ENCODE measurements at places on chromosomes 5 and 9.

GRCh38 chr5:143889986-143890385, 78.0 kb downstream of the HMHB1 start:
- DNase-seq, result no peak

DNA sequence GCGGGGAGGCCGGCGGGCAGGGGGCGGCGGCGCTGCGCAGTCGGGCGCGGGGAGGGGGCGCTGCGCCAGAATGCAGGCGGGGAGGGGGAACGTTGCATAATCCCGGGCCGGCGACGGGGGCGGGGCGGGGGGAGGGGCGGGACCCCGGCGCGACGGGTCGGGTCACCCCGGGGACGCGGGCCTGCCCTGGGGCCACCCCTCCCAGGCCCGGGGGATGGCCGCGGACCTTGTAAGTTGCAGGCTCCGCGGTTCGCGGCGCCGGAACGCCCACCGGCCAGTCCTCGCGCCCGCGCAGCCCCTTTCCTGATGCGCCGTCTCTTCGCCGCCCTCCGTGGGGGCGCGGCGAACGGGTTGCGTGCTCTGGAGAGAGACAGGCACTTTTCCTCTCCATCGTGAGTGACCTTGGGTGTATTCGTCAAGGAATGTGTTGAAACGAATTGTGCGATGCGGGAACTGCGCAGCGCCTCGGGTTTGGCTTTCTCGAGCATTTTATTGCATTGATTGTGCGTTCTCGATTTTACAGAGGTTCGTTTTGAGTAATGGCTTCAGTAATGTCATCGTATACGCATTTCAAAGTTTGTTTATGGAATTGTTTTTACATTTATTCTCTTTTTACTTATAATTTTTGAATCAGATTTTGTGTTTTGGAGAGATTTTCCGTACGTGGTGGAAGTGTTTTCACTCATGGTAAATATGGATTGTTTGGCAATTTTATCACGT, 802 bp downstream of the SPIN1 start:
- DNase-seq, result peak; percentile 23

- DNase-seq, result no peak
Measured at GRCh38 chr5:65482736-65483545, 1.2 kb upstream of the ADAMTS6 start.

DNA sequence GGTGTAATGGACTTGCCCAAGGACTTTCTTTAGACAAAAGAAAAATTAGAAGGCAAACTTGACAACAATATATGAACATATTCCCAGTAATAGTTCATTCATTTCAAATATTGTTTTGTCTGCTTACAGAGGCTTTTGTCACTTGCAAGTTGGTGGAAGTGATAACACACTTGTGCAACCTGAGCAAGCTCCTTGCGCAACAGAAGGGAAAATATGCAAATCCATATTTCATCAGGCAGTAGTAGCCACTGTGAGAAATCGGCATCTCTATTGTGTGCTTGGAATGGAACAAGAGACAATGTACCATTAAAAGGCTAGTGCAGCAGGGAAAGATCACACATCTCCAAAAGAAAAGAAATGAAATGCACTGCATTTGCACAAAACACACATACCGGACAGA, 125.3 kb upstream of the RASEF start:
- no peak for DNase-seq

DNA sequence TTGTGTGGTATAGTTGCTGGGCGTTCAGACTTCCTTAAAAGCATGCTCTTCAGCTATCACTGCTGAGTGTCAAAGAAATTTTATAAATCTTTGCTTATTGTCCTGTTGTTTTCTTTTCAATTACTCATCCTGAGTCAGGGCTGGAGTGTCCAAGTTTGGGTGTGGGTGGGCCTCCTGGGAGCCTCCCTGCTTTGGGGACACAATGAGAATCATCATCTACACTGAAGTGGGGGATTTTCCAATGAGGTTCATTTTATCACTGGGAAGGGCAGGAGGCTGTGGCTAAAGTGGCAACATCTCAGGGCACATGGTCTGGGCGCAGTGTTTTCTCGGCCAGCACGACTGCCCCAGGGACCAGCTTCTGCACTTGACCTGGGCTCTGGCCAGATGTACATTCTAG, 19.5 kb downstream of the GFPT2 start:
- DNase-seq, result no peak

GRCh38 chr9:101380295-101380694, 4.5 kb downstream of the BAAT start:
- no peak for DNase-seq

DNA sequence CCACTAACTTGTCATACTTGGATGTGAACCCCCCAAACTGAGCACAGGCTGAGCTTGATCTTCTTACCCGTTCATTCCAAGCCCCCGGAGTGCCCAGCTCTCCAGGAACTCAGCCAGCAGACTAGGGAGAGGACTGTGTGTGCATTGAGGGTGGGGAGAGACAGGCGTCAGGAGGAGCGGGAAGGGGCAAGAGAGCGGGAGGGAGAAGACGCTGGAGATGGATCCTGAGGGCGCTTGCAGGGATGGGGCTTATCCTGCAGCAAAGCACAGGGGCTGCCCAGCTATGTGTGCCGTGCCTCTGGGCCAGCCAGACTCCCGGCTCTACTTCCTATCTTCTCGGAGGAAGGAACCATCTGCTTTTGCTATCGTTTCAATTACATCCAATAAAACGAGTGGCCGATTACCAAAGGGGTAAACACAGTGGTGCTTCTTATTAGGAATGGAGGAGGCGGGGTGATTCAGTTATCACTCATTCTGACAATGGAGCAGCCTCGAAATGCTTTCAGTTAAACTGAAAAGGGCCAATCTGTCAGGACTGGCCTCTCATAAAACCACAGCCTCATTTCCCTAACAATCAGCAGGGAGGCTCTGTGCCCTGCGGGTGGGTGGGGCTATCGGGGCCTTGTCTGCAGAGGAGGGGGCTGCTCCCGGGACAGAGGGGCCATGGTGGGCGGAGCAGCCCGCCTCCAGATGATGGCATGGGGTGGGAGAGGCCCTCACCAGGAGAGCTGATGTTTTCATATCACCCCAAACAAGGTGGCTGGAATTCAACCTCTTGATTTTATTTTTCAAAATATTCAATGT, 168.2 kb downstream of the DAB2IP start:
- DNase-seq, result no peak

GRCh38 chr5:144421411-144421810, 250.7 kb downstream of the KCTD16 start:
- no peak for DNase-seq

- no peak for DNase-seq
Measured at GRCh38 chr9:128493424-128493823, 11.1 kb upstream of the GLE1 start.

DNA sequence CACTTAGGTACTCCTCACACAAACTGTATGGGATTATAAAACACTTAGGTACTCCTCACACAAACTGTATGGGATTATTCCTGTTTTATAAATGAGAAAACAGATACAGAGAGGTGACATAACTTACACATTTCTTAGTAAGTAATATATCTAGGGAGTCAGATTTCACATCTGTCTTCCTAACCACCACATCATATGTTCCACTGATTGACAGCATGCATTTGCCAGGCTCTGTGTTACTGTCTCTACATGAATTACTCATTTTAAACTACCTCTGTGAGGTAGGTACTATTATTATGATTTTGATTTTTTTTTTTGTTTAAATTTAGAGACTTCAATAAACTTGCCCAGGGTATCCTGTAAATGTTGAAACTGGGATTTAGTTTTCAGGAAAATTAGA, 232.7 kb downstream of the CCDC171 start:
- DNase-seq, result no peak

DNA sequence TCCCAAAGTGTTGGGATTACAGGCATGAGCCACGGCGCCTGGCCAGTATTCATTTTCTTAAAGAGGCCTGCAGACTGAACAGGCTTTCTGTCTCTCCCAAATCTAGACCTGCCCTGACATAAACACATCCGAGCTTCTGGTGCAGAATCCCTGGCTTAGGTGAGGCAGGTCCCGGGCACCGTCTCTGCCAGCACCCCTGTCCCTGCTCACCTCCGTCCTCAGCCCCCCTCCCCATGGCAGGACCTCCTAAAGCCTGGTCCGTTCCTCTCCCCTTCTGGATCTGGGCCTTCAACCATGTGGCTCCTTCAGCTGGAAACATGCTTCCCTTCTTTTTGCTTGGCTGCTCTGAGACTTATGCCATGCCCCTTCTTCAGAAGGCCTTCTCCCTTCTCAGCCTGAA, 22.7 kb upstream of the RXRA start:
- no peak for DNase-seq

- no peak for DNase-seq
Measured at GRCh38 chr9:2771087-2771486, 53.8 kb downstream of the KCNV2 start.

DNA sequence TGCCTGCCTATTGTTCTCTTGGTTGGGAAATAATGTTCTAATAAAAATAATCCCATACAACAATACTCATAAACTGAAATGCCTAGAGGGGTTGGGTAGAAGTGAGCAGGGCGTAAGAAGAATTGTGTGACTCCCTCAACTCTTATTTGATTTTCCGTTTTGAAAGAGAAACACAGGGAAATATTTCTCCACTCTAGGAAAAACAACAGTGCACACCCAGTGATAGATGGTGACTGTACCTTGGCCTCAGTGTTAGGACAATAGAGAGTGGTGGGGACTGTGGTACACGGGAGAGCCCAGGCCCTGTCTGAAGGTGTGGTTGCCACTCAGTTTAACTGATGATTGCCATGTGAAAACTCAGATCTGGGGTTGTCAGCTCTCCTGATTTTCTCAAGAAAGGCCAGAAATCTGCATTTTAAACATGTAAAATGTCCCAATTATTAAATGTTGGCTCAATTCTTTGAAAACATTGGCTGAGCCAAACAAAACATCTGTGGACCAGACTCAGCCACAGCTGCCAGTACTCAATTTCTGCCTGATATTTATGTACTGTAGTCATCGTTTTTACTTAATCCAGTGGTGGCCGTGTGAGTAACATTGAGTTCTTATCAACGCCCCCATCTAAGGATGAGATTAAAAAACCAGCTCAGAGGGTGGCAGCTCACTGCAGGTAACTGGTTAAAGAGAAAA, 103.8 kb upstream of the ZNF618 start:
- DNase-seq, result no peak

- no peak for DNase-seq
Measured at GRCh38 chr9:111979561-111979960, 82.9 kb downstream of the UGCG start.

- DNase-seq, result no peak
Measured at GRCh38 chr5:1153428-1153827, 41.6 kb upstream of the SLC12A7 start.

DNA sequence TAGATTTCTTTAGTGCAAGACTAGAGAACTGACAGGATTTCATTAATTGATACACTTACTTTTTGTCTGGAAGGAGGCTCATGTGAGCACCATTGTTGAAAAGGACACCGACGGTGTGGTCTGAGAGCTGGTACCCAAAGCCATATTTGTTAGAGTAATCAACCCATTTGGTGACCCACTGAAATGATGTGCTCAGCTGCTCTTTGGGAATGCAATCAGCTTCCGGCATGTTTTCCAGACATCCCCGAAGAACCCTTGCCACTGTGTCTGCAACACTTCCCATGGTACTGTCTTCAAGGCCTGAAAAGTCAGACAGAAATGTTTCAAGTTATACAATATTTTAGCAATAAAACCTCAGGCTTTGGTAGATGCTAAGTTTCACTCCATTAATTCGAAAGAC, 4.4 kb downstream of the PLK2 start:
- DNase-seq, result no peak

Measured in activated T-cell treated with anti-CD3 and anti-CD28 coated beads for 24 hours (primary cell).